ENCODE measurements at places on chromosomes 12 and 14.

DNA sequence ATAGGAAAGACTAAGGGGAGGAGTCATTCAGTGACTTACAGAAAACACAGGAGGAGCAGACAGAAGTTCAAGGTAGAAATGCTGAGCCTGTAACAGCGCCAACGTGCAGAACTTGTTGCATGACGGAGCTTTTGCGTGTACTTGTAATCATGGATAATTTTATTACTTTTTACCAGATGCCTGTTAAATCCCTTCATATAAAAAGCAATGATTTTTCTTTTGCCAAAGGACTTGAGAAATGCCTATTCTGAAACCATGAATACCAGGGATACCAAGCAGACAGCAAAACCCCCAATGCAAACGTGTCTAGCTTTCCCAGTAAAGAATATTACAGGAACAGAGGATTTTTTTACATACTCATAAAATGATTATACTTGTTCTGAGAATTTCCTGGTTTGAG is 163.6 kb upstream of the GSC start:
- no peak for DNase-seq

DNA sequence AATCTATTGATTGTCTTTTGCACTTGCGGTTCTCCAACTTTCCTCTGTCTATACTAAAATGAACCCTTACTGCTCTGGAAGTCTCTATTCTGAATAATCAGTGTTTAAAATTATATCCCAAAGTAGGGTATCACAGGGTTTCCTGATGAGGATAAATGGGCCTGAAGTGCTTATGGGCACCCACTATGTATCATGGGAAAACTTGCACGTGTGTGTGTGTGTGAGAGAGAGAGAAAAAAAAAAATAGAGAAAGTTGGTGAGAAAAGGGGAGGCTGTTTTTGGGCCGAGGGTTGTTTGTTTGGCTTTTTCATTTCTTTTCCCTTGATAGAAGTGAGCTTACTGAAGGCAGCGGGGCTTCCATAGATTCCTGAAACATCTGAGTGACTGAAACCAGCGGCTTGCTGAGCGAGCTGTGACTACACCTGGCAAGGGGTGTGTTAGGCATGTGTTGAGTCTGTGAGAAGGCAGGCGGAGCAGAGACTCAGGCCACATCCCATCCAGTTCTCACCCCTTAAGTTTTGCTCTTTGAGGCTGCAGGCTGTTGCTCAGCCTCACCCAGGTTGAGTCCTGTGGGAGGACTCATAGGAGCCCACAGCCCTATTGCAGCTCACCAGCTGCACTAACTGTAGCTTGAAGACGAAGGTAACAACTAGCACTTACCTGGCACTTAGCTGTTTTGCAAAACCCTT is 17.2 kb downstream of the PPFIBP1 start:
- no peak for DNase-seq

DNA sequence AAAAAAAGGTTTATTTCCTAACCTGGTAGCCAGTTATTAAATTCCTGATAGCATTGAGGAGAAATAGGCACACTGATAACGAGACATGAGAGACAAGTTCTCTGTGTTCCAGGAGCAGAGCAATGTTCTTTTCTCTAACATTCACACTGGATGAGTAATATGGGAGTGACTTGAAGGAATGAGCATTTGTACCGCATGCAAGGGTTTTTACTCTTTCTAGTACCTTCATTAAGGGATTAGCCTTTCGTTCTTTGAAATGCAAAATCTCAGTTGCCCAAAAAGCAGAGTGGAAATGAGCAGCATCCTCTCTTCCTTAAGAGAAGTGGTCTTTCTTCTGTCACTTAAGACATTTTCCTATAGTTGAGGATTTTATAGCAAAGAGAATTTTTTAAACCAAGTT is 54.7 kb downstream of the FGD4 start:
- DNase-seq: no peak

GRCh38 chr12:132148368-132149045 is 4.2 kb downstream of the NOC4L start:
- DNase-seq: no peak

DNA sequence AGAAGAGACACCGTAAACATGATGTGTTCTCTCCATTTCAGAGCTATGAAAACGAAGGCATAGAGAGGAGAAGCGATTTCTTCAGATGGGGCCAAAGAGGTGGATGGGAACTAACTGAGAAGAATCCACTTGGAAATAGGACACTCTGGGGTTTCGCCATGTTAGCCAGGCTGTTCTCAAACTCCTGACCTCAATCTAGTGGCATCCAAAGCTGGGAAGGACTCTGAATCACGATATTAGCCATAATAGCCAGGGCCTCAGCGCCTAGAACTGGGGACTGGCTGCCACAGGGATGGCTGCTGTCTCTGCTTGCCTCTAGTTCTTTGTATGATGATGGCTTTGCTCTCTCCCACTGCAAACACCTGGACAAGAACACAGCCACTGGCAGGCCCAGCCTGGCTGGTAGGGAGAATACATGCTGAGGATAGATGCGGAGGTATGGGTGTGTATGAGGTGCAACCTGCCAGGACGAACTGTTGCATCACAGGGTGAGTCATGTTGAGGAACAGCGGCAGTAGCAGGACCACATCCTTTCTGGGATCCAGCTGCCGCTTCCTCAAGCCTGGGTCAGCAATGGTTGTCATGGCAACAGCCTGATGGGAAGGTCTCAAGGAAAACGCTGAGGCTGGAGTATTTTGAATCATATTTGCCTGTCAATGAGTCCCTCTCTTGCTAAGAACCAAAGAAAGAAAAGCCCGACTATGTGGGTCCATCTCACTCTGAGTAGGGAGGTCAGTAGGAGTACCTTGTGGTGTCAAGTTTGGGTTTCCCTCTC is 31.1 kb downstream of the CCDC177 start:
- peak; percentile 81 for DNase-seq

DNA sequence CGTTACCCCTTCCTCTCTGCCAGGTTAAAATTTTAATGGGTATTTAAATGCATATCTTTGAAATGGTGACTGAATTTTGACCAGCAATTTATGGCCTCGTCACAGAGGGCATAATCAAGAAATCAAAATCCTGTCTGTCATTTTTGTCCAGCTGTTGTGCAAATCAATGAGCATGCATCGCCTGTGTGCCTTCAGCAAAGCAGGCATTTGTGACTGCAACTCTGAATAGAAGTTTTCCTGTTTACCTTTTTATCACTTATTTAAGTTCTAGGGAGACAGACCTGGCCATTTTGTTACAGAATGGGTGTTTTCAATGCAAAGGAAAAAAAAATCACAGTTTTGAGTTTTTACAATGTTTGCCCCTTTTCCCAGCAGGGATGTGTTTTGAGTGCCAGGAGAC is 107.4 kb downstream of the PPM1A start:
- no peak for DNase-seq

DNA sequence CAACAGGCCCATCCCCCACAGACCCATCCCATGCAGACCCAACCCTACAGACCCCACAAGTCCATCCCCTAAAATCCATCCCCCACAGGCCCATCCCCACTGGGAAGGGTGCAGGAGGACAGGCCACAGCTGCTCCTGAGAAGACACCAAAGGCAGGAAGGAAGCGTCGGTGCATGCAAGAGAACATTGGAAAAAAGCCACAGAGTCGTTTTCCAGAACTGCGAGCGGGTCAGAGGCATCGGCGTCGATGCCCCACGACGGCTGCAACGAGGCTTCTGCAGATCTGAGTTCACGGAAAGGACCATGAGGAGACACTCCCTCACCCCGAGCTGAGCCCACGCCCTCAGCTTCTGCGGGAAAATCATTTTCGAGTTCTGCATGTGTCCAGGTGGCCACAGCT is 59.6 kb upstream of the GALNT9 start:
- DNase-seq: no peak

DNA sequence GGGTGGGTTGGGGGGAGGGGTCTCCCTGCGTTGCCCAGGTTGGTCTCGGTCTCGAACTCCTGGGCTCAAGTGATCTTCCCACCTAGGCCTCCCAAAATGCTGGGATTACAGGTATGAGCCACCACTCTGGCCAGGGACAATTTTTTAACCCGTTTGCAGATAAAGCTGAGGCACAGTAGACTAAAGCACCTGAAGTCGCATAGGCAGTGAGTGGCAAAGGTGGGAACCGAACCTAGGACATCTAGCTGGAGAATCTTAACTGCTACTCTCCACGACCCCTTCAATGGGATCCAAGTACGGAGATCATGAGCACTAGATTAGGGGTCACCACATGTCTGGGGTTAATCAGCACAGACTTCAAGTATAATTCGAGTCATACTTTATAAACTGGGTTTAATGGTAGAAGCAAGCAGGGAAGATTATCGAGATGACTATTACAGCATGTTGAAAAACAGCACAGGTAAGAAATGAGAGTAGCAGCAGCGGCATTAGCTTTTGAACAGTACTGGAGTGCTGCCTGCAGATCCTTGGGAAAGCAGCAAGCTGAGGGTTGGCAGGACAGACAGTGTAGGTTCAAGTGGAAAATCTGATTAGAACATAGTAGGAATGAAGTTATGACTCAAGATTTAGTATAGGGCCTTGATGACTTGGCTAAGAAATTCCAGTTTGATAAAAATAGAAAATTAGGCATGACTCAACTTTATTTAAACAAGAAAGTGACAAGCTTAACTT is 23.9 kb downstream of the NID2 start:
- no peak for DNase-seq

GRCh38 chr14:37932481-37932880 is 275.2 kb upstream of the SSTR1 start:
- DNase-seq: no peak

DNA sequence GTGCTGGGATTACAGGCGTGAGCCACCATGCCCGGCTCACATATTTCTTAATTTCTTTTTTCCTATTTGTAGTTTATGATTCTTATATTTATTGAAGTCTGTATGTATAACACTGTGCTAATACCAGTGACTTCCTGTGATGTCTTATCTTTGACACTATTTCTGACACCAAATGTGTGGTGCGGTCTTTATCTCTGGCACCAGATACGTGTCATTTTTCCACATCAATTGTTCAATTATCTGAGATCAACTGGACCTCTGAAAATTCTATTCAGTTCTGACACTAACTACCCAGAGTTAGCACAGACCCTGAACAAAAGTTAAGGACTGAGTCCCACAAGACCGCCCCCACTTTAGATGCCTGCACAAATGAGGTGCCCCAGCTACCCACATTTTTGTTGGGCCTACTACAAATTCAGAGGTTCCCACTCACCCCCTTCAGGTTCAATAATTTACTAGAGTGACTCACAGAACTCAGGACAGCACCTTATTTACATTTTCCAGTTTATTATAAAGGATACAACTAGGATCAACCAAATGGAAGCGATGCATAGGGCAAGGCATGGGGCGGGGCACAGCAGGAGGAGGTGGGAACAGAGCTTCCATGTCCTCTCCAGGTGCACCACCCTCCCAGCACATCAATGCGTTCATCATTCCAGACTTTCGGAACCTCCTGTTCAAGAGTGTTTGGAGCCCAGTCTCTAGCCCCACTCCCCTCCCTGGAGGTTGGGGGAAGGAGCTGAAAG is 11.6 kb upstream of the SRSF9 start:
- DNase-seq: no peak

DNA sequence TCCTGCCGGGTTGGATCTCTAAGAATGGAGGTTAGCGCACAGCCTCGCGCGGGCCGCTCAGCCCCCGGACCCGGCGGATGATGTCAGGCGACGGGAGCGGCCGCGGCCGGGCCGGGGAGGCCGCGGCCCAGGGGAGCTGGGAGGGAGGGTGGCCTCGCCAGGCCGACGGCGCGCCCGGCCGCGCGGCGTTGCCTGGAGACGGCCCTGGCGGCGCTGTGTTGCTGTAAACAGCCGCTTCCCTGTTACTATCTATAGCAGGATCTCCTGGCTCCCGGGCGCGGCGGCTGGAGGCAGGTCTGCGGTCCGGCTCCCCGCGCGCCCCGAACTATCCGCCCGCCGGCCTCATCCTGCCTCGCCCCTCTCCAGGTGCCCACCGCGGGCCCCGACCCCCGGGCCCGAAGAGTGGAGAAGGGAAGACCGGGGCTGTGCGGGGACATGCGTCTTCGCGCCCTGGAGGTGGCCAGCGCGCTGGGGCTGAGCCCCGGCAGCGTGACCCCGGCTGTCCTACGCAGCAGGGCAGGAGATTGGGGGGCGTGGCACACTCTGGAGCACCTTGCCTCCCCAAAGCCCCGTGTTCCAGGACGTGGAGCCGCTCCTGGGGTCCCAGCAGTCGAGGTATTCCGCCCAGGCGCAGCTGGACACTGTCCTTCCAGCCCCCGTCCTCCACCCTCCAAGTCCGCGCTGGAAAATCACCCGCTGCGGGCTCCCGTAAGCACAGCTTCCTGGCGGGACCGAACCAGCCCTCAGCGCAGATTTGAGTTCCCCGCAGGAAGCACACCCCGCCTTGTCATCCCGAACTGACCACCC is 1.4 kb upstream of the FOS start:
- peak; percentile 98 for DNase-seq

- DNase-seq: no peak
Measured at GRCh38 chr14:46940611-46941010, 289.0 kb upstream of the RPL10L start.

DNA sequence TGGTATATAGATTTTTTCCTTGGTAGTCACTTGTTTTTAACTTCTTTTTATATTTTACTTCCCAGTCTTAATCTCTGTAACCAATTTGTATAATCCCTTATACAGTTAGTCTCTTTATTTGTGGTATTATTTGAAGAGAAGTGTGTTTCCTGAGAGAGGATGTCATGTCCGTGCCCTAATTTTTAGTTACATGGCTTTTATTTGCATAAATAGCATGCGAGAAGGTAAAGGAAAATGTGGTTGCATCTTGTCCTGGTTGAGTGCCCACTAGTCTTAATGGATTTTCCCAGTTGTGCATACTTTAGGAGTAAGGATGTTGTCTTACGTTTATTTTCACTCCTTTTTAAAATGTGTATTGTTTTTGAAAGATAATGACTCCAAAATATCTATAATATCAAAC is 27.5 kb downstream of the RAP1B start:
- no peak for DNase-seq

DNA sequence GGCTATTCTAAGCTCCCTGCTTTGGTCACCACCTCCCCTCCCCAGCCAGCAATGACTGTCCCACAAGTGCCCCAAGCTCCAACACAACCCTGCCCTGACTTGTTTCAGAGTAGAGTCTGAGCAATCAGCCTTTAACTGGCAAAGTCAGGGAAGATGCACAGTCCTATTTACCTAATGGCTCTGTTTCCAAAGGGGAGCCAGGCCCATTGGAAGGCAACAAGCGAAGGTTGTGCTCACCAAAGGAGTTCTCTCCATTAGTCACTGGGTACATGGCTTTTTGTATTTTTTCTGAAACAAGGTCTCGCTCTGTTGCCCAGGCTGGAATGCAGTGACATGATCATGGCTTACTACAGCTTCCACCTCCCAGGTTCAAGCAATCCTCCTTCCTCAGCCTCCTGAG is 267.1 kb upstream of the CRY1 start:
- no peak for DNase-seq

- DNase-seq: no peak
Measured at GRCh38 chr12:124928912-124929530, 14.6 kb upstream of the UBC start.

Measured in Right ventricle myocardium inferior (tissue), 1 donor.